ENCODE measurements at places on chromosomes 11 and 22. TPM values are rescaled to one million over a fixed set of nuclear protein-coding genes. Genes with fewer than 3 reads are reported as not detected.

Gene CARD10
- polyA plus RNA-seq, result not detected

Gene ADAMTS8
- polyA plus RNA-seq, result not detected

Gene ALDH3B1
- polyA plus RNA-seq, result 0.36 TPM

Gene UCP2
- 1,475 TPM for polyA plus RNA-seq

Gene GRIA4
- not detected for polyA plus RNA-seq

Gene PES1
- polyA plus RNA-seq, result 36.3 TPM

Gene OR8H2
- polyA plus RNA-seq, result not detected

Gene THRSP
- polyA plus RNA-seq, result not detected

Gene CD248
- polyA plus RNA-seq, result 0.19 TPM

Gene SLC22A9
- not detected for polyA plus RNA-seq

Gene FDX1
- 18.6 TPM for polyA plus RNA-seq

Gene ZP1
- polyA plus RNA-seq, result not detected

Gene OR51B4
- not detected for polyA plus RNA-seq

Gene DEUP1
- not detected for polyA plus RNA-seq

Gene SPDYC
- not detected for polyA plus RNA-seq

Gene TMEM223
- polyA plus RNA-seq, result 39.1 TPM

Gene C11orf16
- polyA plus RNA-seq, result not detected

Gene CLMP
- polyA plus RNA-seq, result 0.31 TPM

Gene XKR3
- polyA plus RNA-seq, result not detected

Gene ANKRD13D
- 17.3 TPM for polyA plus RNA-seq

Gene JHY
- 4.3 TPM for polyA plus RNA-seq

Gene ALKBH8
- 11.5 TPM for polyA plus RNA-seq

Gene POU2AF3
- 0.18 TPM for polyA plus RNA-seq

Gene BIRC2
- polyA plus RNA-seq, result 28.4 TPM

Gene KCNQ1OT1
- polyA plus RNA-seq, result 0.09 TPM

Gene PRRG4
- polyA plus RNA-seq, result not detected

Gene MS4A15
- not detected for polyA plus RNA-seq

Gene CCDC15
- 0.79 TPM for polyA plus RNA-seq

Gene SCARF2
- 0.16 TPM for polyA plus RNA-seq

Gene KCNQ1
- polyA plus RNA-seq, result 20.5 TPM

Gene MYBPC3
- not detected for polyA plus RNA-seq

Gene LUZP2
- polyA plus RNA-seq, result not detected

Gene VPREB1
- 1.4 TPM for polyA plus RNA-seq

Gene MIOX
- polyA plus RNA-seq, result not detected

Gene BTBD18
- polyA plus RNA-seq, result 0.23 TPM

Gene PLAAT2
- polyA plus RNA-seq, result 6.4 TPM

Gene RBFOX2
- not detected for polyA plus RNA-seq

Gene SLC22A8
- polyA plus RNA-seq, result not detected

Gene DAGLA
- polyA plus RNA-seq, result not detected

Gene CRYBA4
- polyA plus RNA-seq, result not detected

Gene MOV10L1
- polyA plus RNA-seq, result not detected

Gene RFPL1
- not detected for polyA plus RNA-seq

Gene NXPE4
- not detected for polyA plus RNA-seq

Gene MMP7
- polyA plus RNA-seq, result not detected

Gene SAA2
- polyA plus RNA-seq, result 0.35 TPM

Gene ZDHHC5
- 32.9 TPM for polyA plus RNA-seq

Gene RNH1
- polyA plus RNA-seq, result 202 TPM

Gene FOSL1
- 0.79 TPM for polyA plus RNA-seq

Gene SHANK2
- polyA plus RNA-seq, result not detected

Data from IgD-negative memory B cell (primary cell).